Fibroblast of the aortic adventitia (primary cell): ENCODE measurements at places on chromosomes 7 and 10. TPM values are rescaled to one million over a fixed set of nuclear protein-coding genes. Genes with fewer than 3 reads are reported as not detected.

SLC25A28 gene
- 7.0 and 20.9 TPM in 2 replicates for total RNA-seq

MYOF gene
- 381 and 408 TPM in 2 replicates for total RNA-seq

DGKI gene
- 2.0 and 4.7 TPM in 2 replicates for total RNA-seq

SFTPD gene
- not detected in 2 replicates for total RNA-seq

NANOS1 gene
- total RNA-seq, result 2.1 and 2.7 TPM in 2 replicates

ZNF488 gene
- total RNA-seq, result 0.18 and 0.41 TPM in 2 replicates

LMOD2 gene
- total RNA-seq, result not detected in 2 replicates

C7orf33 gene
- total RNA-seq, result not detected in 2 replicates

MBLAC1 gene
- total RNA-seq, result 1.9 and 4.2 TPM in 2 replicates

VPS26A gene
- 49.2 and 54.9 TPM in 2 replicates for total RNA-seq

AKR1C2 gene
- 48.2 and 376 TPM in 2 replicates for total RNA-seq

TDRD1 gene
- 0.25 and 0.45 TPM in 2 replicates for total RNA-seq

HKDC1 gene
- total RNA-seq, result 0.09 and 0.16 TPM in 2 replicates

UBTD1 gene
- total RNA-seq, result 22.1 and 35.2 TPM in 2 replicates

IFIT3 gene
- total RNA-seq, result 23.1 and 88.3 TPM in 2 replicates

BLVRA gene
- 24.0 and 60.3 TPM in 2 replicates for total RNA-seq

NCF1 gene
- total RNA-seq, result not detected in 2 replicates

CALHM1 gene
- not detected in 2 replicates for total RNA-seq

PIK3AP1 gene
- total RNA-seq, result 2.0 TPM in 1 of 2 replicates, not detected in the other

MRPS33 gene
- total RNA-seq, result 32.4 and 118 TPM in 2 replicates

HPSE2 gene
- not detected in 2 replicates for total RNA-seq

OPN4 gene
- not detected in 2 replicates for total RNA-seq

PAX4 gene
- total RNA-seq, result not detected in 2 replicates

SCART1 gene
- 1.6 and 13.5 TPM in 2 replicates for total RNA-seq
